ENCODE measurements at places on chromosomes 11 and 22.

DNA sequence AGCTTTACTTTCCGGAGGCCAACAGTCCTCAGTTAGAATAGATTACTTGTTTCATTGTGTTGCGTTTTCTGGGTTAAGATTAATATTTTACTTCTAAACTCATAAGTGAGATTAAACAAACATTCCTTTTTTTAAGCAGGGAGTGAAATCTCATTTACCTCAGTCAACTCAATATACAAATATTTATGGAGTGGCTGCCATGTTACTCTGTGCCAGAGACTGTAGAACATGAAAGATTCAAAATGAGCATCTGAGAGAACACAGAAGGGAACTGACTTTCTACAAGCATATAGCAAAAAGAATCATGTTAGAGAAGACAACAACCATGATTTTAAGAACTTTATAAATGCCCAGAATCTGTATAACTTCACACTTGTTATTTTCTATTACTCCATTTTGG is 3.4 kb upstream of the LRRC55 start:
- DNase-seq = no peak

DNA sequence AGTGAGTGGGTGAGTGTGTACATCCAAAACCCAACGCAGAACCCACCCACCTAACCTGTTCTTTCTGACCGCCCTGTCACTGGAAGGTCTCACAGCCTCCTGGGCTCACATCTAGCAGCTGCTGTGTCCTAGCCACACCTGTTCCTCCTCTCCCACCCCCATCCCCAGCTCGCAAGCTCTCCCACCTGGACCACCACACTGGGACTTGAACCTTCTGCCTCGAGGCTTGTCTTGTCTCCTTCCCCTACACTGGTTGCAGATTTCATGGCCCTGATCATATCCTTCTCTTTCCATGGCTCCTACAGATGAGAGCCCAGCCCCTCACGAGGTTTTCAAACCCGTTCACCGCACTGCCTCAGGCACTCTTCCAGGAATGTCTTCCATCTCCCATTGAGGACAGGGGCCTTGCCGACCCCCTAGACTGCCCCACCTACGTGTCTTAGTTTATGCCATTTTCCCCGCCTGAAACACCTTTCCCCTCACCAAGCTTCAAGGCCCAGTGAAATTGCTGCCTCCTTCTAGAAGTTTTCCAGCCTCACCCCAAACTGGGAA is 6.7 kb downstream of the IFITM10 start:
- DNase-seq = no peak

DNA sequence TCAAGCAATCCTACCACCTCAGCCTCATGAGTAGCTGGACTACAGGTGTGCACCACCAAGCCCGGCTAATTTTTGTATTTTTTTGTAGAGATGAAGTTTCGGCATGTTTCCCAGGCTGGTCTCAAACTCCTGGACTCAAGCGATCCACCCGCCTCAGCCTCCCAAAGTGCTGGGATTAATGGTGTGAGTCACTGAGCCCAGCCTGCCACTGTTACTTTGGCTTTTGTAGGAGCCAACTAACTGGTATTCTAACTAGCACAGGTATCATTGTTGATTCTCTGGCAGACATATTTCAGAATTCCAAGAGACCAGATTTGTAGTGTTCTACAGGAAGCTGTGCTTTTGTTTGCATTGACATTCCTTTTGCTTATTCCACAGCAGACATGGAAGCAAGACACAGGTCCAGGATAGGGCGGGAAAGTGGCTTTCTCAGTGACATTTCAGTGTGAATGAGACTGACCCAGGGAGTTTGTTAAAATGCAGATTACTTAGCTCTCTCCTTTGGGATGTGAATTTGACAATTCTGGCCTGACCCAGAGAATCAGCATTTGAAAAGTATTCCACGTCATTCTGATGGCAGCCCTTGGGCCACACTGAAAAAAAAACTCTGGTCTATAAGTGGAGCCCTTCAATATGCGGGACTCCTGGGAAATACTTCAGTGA is 52.2 kb upstream of the PAX6 start:
- no peak for DNase-seq

DNA sequence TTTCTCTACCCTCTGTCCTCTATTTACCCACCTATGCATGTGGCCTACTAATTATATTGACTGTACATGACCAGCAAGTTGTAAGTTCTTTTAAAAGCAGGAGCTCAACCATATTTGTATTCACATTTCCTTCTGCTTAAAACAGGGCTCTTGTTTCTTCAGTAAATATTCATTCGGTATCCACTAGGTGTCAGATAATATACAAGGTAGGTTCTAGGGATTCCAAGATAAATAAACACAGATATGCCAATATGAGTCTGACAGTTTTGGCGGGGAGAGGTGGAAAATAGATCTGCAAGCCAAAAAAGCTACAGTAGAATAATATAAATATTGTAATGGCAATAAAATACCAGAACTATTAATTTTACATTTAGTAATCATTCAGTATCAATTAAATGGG is 15.3 kb upstream of the RAB30 start:
- DNase-seq = no peak

GRCh38 chr11:32792111-32792947 is 2.1 kb downstream of the CCDC73 start:
- DNase-seq = no peak

- DNase-seq = no peak
These were observed 464.0 kb downstream of the BRD1 start for GRCh38 chr22:49363526-49364230.

- no peak for DNase-seq
These were observed 148.9 kb downstream of the BRD1 start for GRCh38 chr22:49678842-49679170.

DNA sequence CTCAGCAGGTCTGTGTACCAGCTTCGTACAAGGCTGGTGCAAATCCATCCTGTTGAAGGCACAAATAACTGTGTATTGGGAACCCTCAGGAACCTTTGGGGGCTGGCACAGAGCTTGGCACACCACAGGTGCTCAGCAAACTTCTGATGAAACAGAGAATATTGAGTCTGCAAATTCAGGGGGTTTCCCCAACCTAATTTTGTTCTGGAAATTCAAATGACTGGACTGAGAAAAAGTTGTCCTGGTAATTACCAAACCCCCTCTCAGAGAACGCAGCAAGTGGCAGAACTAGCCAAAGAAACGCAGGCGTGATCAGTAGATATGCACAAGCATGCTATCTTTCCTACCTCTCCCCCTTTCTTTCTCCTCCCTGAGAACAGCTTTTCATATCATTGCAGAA is 47.6 kb downstream of the LIF start:
- DNase-seq = no peak

GRCh38 chr22:30205281-30206115 is 41.1 kb downstream of the LIF start:
- peak; percentile 85 for DNase-seq

DNA sequence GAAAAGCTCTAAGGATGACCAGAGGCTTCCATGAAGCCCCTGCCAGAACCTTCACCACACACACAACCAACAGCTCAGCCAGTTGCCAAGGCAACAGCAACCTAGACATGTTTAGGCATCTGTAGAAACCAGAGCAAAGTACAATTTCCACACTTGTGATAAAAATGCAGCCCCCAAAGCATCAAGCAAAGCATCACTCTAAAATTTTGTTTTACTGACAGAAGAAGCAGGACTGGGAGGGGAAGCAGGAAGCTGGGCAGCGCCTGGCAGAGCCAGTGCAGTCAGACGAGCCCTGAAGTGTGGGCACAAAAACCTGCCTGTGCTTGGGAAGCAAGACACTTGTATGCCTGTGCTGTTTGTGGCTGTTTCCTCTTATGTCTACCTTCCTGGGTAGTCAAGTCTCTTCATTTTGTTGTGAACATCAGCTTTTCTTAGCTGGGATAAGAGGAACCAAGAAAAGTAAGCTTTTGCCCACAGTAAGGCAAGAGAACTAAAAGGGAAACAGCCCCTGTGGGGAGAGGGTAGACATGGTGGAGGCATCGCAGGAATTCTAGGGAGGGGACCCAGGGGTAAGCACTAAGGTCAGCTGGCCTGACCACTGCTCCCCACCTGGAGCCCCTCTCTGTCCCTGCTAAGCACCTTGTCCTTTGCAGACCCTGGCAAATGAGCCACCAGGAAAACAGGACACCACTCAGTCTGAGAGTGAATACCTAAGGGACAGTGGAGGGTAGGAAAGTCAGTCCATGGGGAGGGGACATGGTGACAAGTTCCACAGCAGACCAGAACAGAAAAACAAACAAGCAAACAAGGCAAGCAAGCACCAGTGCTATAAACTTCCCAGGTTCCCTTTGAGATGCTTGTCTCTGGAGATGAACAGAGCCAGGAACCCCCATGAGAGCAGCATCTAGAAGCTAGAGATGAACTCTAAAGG is 13.4 kb downstream of the PACSIN2 start:
- peak; percentile 90 for DNase-seq

DNA sequence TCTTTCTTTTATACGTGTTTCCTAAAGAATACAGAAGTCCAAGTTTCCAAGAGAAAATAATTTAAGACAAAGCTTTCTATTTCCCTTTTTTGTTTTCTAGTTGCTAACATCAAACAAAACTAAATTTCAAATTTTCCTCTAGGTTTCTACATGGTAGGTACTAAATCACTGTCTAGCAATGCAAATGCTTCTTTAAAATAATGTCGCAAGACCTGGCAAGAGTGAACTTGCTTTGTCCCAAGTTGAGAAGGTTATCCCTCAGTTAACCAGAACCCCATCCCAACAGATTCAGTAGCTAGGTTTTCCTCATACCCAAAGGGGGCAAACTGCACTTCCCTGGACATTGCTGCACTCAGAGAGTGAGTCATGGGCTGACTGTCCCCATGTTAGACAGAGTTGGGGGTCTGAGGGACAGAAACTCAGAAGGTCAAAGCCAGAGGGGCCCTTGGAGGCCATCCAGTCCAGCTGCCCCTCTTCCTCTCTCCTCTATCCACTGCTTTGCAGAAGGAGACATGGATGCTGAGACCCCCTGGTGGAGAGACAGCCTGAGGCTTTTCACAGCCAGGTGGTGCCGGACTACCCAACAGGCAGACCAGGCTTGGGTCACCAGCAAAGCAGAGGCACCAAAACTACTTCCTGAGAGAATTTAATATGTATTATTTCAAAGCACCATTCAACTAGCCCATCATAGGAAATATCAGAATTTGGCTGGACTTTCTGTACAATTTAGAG is 23.1 kb downstream of the OR2AT4 start:
- no peak for DNase-seq

- DNase-seq = no peak
These were observed 36.4 kb downstream of the SLC22A12 start for GRCh38 chr11:64627371-64627770.

GRCh38 chr11:19816817-19817216 is 104.2 kb downstream of the NAV2 start:
- no peak for DNase-seq

- no peak for DNase-seq
These were observed 26.6 kb downstream of the KCNQ1OT1 start for GRCh38 chr11:2673250-2673610.

- no peak for DNase-seq
These were observed 53.0 kb upstream of the MPEG1 start for GRCh38 chr11:59265735-59266134.

DNA sequence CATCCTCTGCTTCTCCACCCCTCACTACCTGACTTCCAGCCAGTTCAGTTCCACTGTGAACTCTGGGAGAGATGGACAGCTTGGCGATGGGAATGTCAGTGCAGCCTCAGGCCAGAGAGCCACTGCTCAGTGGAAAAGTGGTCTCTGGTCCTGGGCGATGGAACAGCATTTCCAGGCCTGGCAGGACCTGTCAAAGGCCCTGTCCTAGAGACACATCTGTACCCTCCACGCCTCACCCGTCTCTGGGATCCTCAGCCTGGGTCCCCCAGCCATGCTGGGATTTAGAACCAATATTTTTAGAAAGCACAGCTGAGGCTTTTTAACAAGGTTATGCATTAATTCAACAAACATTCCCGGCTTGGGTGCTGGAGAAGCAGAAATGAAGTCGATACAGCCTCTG is 165.7 kb downstream of the MN1 start:
- DNase-seq = no peak

All from MV-4-11 (cell line).